ENCODE measurements at places on chromosomes 2 and 18. TPM values are rescaled to one million over a fixed set of nuclear protein-coding genes. Genes with fewer than 3 reads are reported as not detected.

- DNase-seq, result no peak
These were observed 258.6 kb downstream of the TNS1 start for GRCh38 chr2:217743966-217744761.

- DNase-seq, result no peak
These were observed 4.5 kb upstream of the RMDN2 start for GRCh38 chr2:37920570-37920969.

GRCh38 chr2:41768310-41768709, 279.5 kb upstream of the PKDCC start:
- DNase-seq, result no peak

DNA sequence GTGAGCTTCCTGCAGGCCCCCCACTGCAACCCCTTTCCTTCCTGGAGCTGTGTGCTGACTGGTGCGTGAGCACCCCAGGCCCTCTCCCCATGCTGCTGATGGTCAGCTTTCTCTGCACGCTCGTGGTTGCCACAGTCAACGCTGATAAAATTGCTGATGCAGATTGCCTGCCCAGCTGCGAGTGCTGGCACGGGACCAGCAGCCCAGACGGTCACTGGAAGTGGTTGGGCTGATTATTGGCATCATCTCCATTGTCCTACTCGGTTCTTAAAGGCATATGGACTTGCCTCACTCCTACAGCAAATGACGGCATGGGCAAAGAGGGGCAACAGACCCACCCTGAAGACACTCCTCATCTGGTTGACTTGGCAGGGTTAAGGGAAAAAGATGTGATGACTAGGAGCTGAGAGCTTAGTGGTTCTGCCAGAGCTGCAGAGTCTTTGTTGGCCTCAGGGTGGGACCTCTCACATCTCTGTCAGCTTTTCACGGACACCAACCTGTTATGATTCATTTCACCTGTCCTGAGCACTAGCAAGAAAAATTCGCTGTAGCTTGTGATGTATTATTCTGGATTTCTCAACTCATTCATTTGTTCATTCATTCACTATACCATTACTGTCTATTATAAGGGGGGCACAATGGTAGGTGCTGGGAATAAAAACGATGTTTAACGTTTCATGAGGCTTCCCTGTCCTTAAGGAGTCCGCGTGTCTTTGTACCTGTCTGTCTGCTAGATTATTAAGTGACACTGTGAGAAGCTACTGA, 38.4 kb downstream of the PAX8 start:
- no peak for DNase-seq

GRCh38 chr2:101806701-101807100, 109.2 kb downstream of the MAP4K4 start:
- DNase-seq, result no peak

- no peak for DNase-seq
These were observed 1265.0 kb downstream of the LRP1B start for GRCh38 chr2:140865837-140866236.

DNA sequence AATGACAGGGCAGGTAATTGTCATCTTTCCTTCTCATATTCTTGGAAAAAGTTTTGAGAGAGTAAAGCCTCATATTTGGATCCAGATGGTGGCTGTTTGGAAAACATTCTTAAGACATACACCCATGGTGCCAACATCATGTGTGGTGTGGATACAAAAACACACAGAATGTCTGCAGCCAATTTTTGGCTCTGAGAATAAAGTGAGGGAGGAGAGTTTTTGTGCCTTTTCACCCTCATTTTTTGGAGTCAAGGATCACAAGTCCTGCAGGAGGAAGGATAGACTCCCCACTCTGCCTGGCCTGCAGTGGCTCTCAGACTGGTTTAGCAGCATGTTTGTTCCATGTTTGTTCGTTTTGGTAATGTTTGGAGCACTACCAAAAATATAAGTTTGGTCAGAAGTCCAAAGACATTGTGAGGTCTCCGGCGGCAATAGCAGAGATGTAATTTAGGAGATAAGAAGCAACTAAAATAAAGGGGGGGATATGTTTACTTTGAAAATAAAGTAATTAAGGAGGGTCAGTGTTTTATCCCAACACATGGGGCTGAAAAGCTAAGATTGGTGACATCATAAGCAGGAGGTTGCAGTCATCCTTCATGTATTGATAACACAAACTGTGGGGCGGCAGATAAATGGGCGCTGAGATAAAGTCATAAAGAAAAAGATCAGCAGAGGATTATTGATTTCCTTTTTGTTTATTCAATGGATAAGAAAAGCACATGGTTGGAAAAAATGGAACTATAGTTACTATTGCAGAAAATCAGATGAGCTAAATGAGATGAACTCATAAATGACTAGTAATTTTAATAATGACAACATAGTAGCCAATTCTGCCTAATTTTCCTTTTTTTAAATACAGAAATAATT, 655 bp downstream of the NOSTRIN start:
- no peak for DNase-seq

Gene ZNF397
- 28.6 TPM for total RNA-seq

DNA sequence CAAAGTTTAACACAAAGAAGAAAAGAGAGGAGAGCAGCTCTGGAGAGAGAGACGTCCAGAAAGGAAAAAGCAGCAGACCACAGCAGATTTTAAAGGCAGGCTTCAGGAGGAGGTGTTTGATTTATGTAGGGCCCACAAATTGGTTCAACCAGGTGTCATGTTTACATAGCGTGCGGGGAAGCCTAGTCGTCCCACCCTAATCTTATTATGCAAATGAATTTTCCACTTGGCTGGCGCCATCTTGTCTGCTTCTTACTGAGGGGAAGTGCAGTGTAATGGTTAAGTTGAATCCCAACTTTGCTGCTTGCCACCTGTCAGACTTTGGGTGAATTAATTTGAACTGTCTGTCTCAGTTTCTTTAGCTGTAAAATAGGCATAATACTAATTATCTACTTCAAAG, 282.4 kb upstream of the CYRIA start:
- no peak for DNase-seq

Gene LRP2
- total RNA-seq, result 85.4 TPM

DNA sequence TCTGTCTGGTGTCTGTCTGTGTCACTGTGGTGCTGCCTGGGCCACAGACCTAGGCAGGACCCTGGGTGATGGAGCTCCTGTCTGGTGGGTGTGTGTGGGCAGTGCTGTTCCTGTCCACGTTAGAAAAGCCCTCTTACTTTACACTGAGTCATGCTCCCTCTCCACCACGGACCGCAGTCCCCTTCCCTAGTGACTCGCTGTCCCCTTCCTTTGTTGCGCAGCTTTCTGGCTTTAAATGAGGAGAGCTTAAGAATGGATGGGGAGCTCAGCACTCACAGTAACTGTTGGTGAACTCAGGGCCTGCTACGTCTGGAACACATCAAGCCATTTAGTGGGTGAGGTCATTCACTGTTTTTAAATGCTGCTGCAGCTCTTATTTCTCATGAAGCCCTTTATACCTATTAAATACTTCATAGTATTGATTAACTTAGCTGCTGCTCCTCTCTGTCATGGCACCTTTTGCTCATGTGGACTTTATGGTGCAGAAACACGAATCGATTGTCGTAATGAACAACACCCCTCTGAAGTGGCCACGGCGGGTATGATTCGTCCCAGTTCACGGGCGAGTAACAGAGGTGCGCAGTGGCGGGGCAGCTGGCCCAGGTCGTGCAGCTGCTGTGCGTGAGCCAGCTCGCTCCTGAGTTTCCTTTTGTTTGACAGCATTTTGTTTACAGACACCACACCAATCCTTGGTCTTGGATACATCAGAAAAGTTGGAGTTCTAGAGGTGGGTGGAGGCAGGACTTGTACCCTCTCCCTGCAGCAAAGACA, 100.4 kb downstream of the LDLRAD4 start:
- DNase-seq, result no peak

DNA sequence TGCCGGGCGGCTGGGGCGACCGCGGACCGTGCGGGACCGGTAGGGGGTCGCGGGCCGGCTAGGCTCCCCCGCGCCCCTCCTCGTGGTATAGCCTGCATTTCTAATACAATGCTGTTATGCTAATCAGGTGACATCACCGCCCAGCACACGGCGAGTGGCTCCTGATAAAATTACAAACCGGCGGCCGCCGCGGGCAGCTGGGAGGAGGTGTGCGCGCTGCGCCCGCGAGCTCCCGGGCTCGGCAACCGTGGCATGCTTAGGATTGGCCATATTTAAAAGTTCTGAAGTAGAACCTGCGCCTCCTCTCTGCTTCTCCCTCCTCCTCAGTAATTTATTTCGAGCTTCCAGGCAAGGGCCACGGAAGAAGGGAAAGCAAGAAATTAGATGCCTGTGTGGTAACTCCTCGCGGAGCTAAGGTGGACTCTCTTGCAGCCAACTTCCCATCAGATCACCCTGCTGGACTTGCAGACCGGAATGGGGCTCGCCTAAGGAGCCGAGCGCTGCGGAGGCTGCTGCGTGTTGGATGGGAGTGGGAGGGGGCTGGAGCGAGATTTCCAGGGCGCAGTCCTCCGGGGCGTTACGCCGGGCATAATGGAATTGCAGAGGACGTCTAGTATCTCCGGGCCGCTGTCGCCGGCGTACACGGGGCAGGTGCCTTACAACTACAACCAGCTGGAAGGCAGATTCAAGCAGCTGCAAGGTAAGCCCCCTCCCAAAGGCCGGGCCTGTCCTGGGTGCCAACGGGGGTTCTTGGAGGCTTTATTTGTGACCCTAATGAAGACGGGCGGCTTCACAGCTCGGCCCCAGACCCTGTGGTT, 102.3 kb downstream of the SPTBN1 start:
- peak; percentile 85 for DNase-seq

Gene CFC1
- total RNA-seq, result not detected

GRCh38 chr18:13548106-13548819, 178.1 kb downstream of the FAM210A start:
- DNase-seq, result no peak

DNA sequence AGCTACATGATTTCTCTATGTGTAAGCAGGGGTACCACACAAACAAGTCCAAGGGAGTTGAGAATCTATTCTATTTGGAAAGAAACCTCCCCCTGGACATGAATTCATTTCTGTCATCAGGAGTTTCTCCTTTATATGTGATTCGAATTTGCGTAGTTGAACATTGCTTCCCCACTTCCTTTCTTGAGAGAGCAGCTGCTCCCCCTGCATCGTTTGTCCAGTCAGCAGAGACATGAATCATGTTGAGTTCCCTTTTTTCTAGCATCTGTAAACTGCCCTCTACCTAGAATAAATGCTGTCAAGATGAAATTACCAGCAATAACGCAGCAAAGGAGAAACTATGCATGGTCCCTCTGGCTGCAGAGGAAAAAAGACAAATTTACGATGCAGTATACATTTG, 73.8 kb downstream of the KIF5C start:
- DNase-seq, result no peak

DNA sequence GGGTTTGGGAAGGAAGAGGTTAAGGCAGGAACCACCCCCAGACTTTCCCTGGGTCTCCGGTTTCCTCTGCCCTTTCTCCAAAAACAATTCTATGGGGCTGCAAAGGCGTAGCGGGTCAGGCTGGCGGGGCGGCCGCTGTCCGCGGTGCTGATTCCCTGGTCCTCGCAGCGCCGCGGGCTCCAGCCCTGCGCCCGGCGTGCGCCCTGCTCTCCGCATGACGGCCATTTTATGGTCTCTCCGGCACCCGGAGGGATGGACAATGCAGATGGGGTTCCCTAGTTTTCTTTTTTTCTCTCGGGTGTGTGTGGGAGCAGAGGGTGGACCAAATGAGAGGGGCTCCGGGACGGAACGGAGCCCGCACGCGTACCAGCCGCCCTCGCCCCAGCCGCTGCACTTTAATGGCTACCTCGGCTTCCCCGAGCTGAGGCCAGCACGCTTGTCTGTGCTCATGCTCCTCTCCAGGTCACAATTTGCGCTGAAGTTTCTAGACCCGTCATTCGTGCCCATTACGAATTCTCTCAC, 1.6 kb downstream of the ST8SIA3 start:
- DNase-seq, result peak; percentile 89

DNA sequence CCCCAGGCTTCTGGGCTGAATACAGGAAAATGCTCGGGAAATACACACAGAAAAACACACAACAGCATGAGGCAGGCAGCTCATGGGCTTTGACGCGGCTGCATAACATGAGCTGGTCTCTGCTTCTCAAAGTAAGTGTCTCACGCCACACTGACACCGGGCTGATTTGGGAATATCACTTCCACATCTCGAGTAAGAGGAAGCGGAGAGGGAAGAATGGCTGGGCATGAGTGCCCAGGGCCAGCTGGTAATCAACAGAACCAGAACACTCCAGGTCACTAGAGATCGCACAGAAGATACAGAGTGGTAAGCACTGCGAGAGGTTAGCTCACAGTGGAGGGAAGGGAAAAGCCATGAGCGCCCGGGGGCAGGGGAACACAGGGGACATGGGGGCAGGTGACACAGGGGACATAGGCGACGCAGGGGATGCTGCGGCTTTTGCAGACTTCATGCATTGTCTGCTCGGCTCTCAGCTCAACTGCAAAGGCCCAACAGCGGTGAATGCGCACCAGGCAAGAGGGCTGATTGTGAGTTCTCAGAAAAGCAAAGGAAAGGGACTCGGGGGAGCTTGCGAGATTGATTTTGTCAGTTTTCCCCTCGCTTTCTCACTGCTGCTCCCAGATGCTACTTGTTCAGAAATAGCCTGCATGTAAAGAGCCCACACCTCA, 141.4 kb downstream of the MBP start:
- peak; percentile 32 for DNase-seq

Gene CCDC74B
- 4.5 TPM for total RNA-seq

DNA sequence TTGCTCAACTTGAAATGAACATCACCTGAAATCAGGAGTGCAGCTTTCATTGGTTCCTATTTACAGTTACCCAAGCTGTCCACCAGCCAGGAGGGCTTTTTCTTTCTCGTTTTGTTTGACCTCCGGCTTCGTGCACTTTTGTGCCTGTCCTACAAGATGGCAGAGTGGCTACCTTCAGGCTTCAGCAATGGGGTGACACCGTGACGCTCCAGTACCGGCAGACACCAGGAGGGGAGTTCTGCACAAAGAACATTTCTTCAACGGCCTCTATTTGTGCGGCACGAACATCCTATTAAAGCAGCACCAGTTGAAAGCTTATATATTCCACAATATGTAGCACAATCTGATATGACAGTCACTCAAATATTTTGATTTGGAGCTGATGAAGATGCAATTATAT, 18.3 kb downstream of the RNASEH1 start:
- DNase-seq, result no peak

Gene CYP1B1
- 79.2 TPM for total RNA-seq

Gene VAMP8
- total RNA-seq, result 196 TPM

GRCh38 chr2:21047141-21048009, 3.5 kb upstream of the APOB start:
- no peak for DNase-seq

- no peak for DNase-seq
These were observed 69.4 kb downstream of the SCG2 start for GRCh38 chr2:223532712-223533111.

- no peak for DNase-seq
These were observed 36.6 kb downstream of the DARS1 start for GRCh38 chr2:135948642-135949355.

Gene ECEL1
- total RNA-seq, result 6.7 TPM
